Stimulated activated CD8-positive, alpha-beta memory T cell treated with anti-CD3 and anti-CD28 coated beads, Interleukin-2, amount 100 ng/mL, for 48 hours (primary cell): ENCODE measurements at places on chromosomes 12 and 14.

DNA sequence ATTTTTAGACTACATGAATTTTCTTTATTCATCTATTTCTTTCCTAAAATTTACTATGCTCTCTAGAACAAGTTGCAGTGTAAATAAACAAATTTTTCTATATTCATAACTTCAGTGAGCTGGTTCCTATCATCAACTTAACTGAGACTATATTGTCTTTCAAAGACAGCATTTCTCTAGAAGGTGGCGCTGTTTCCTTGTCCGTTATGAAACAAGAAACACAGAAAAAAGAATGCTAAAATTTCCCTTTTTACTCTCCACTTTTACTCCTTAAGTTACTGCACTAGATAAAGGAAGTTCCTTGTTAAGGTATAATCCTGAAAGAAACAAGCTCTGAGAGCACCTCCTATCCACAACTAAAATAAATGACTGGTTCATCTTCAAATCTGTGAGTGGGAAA is 8.2 kb upstream of the CLEC2A start:
- no peak for DNase-seq

GRCh38 chr12:42660968-42661937 is 71.7 kb upstream of the PRICKLE1 start:
- no peak for DNase-seq

DNA sequence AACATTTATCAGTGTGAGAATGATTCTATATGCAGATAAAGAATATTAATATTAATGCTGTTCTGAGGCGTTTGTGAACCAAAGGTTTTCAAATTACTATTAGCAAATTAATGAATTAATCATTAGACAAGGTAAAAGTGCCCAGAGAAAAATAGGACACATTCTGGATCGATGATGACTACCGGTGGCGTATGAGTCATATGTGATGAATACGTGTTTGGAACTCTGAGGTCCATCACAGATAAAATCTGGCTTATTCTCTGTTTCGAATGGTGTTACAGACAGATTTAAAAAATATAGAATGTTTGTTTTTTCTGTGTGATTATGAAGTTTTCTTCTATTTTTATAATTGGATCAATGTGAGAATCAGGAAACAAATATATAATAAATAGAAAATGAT is 79.2 kb upstream of the RTL1 start:
- DNase-seq = no peak

DNA sequence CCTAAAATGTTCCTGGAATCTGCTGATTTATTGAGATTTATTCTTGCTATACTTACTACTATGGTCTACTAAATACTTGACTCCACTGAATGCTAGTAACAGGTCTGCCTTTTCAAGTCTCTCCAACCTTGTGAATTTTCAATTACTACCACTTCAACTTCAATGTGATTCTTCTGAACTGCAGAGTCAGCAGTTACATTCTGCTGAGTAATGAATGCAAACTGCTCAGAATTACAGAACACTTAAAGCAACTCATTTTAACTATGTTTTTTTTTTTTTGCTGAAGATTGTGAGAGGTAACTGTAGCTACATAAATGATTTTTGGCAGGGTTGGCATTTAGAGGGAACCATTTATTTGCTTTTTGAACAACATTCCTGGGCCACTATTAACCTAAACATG is 41.8 kb downstream of the ARF6 start:
- no peak for DNase-seq

DNA sequence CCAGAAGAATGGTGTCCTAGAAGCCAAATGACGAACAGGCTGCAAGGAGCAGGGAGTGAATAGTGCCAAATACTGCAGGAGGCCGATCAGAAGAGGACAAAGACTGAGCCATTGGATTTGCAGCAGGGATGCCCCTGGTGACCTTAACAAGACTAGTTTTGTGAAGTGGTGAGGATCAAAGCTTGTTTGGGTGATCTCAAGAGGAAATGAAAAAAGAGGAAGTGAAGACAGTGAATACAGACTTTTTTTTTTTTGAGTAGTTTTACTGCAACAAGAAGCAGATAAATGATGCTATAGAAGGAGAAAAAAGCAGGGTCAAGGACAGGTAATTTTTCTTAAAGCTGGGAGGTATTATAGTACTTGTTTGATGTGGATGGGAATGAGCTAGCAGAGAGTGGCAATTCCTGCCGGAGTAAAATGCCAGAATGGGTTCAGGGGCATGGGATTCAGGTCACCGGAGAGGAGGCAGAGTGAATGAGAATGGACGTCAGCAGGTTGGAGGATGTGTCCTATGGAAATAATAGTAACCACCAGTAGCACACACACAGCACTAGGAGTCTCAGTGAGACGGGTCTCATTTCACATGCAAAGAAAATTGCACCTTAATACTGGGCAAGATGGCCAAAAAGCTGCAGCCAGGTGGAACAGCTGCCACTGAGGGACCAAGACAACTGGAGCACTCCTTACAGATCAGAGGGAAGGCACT is 345.8 kb upstream of the CCDC196 start:
- DNase-seq = no peak

DNA sequence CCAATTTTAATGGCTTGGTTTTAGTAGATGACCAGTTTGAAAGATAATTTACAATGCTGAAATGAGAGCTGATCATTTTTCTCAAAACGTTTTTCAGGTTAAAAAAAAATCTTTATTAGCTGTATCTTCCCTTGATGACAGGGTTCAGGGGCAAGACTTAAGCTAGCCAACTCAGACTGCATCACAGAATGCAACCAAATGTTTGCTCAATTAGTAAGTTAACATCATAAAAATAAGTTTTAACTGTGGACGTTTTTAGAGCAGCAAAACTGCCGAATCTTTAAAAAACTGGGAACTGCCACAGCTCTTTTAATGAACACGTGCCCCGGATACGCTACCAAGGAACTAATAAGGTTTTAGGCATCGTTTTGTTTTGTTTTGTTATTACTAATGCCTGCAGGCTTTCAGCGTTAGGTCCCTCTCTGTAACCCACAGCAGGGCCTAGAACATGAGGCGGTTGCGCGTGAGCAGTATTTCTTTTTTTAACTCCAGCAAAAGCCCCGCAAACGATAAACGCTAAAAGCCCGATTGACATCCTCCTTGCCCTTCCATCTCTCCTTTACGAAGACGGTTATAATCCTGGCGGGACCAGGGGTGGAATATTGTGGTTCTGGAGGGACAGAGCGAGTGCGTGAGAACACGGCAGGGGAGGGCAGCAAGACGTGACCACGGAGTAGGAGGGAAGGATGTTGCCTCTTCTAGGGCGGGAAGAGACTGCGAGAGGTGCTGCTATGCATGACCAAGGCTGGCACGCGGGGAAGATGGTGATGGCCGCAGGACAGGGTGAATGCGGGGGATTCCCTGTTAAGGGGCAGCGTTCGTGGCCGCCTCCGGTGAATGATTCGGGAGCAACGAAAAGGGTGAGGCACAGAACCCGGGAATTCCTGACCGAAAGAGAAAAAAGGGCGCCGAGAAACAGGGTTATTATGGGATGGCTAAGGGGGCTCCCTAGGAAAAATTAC is 652 bp downstream of the SUPT16H start:
- peak; percentile 36 for DNase-seq

DNA sequence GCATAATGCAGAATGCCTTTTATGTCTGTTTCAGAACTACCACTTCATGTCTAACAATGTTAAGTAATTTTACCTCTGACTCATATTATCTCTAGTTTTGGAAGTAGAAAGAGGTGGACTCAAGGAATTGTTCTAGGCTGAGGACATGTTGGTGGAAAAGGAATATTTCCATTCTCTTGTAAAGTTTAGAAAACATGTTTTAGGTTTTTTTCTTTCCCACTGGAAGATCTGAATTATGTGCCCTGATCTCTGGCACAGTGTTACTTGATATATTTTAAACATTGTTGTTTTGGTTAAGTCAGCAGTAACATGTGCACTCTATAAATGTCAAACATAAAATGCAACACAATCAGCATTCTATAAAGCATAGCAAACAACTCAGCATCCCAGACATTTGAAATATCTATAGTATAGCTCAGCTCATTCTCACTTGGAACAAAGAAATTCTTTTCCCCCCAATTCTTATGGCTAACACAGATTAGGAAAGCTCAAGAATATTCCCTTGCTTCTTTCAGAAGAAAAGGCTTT is 202.3 kb downstream of the STXBP6 start:
- no peak for DNase-seq

- DNase-seq = no peak
These were observed 10.5 kb downstream of the PALS1 start for GRCh38 chr14:67251573-67252226.

GRCh38 chr12:16670456-16671050 is 64.6 kb upstream of the LMO3 start:
- DNase-seq = no peak

- no peak for DNase-seq
These were observed 2.0 kb downstream of the PTHLH start for GRCh38 chr12:27970401-27971120.

- DNase-seq = no peak
These were observed 25.2 kb upstream of the DGLUCY start for GRCh38 chr14:91088585-91089235.

DNA sequence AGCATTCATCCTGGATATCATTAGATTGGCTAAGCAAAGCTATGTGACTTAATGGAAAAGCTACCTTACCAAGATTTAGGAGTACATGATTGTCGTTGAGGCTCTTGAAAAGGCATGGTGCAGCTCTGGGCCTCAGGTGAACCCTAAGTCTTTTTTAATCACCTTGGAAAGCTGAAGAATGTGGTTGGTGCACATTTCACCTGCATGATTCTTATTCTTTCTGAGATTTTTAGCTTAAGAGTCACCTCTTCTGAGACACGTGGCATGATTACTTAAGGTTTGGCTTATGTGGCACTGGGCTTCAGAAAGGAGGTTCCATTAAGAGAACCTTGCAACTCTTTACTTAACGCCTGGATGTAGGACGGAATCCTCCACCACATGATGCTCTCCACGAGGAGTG is 498.5 kb downstream of the TMEM117 start:
- DNase-seq = no peak

- DNase-seq = peak; percentile 23
These were observed 8.4 kb downstream of the PAPLN start for GRCh38 chr14:73245480-73246325.
